ENCODE measurements at places on chromosomes 13 and 19. TPM values are rescaled to one million over a fixed set of nuclear protein-coding genes. Genes with fewer than 3 reads are reported as not detected.

- H3K4me3 ChIP-seq: no peak overlapping the region
- no peak overlapping the region for H3K27ac ChIP-seq
- no peaks in the 10 kb centered on the region for H3K36me3 ChIP-seq
- H3K27me3 ChIP-seq: no peaks in the 10 kb centered on the region
- no peaks in the 10 kb centered on the region for H3K4me1 ChIP-seq
Observed at GRCh38 chr13:55245005-55245644, 1895.6 kb upstream of the PRR20A start.

Gene GDF15
- not detected for total RNA-seq

Gene SYNGR4
- total RNA-seq: not detected

DNA sequence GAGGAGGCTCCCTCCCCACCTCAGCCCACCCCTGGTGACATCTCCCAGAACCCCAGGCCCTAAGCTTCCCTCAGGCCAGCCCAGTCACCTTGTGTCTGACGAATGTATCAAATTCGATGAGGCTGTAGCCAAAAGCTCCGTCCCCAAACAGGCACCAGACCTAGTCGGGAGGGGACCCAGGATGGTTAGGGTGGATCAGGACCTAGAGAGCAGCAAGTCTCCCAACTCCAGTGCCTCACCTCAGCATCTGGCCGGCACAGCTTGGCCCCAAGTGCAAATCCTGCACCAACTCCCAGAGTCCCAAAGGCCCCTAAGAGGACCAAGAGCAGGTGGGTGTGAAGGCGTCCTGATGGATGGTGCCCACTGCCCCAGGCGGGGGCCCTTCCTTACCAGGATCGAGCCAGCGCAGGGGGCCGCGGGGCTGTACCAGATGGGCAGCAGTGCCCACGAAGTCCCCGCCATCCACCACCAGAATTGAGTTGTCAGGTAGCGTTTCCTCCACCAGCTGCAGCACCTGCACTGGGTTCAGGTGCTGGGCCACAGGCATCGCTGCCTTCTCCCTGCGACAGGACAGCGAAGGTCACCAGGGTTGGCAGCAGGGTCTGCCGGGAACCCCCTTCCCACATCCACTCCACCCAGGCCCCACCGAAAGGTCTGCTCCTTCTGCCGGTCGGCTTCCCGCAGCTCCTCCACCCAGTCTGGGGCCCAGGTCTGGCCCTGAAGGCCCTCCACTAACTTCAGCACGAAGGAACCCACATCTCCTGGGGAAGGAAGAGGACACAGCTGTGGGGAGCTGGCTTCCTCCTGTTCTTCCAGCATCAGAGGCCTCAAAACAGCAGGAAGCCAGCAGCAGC lies 8.8 kb downstream of the SYDE1 start:
- H3K36me3 ChIP-seq: peaks cover 54% of the 10 kb centered on the region
- no peak overlapping the region for H3K4me3 ChIP-seq
- no peak for DNase-seq
- H3K27ac ChIP-seq: no peak overlapping the region
- no peaks in the 10 kb centered on the region for H3K4me1 ChIP-seq

DNA sequence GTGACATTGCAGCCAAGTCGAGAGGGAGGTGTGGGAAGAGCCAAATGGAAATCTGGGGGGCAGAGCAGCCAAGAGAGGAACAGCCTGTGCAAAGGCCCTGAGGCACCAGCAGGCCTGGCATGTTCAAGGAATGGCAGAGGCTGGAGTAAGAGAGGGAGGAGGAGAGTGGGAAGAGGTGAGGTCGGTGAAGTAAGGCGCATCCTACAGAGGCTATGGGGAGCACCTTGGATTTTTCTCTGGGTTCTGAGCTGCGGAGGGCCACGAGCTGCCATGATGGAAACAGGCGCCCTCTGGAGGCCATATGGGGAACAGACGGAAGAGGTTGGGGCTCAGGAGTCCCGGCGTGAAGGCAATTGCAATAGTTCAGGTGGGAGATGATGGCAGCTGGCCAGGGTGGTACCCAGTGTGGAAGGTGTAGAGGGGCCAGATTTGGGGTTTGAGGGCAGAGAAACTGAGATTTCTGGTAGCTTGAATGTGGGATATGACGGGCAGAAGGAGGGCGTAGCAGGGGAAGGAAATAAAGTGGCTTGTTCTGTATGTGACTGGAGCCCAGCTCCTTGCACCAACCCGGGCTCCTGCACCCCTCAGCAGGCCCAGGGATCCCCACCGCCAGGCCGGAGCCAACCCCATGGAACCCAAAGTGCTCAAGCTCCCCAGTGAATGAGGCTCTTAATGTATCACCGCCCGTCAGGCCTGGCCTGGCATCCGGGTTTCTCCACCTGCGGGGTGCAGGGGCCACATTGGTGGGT lies 20.5 kb upstream of the STRN4 start:
- peaks cover 6% of the 10 kb centered on the region for H3K4me1 ChIP-seq
- H3K27ac ChIP-seq: no peak overlapping the region
- H3K27me3 ChIP-seq: no peaks in the 10 kb centered on the region
- no peaks in the 10 kb centered on the region for H3K36me3 ChIP-seq
- peak; percentile 45 for DNase-seq

Gene ZNF528
- 16.3 TPM for total RNA-seq

Gene KLK8
- not detected for total RNA-seq

GRCh38 chr13:51619614-51620013 lies 35.4 kb downstream of the WDFY2 start:
- DNase-seq: no peak
- no peaks in the 10 kb centered on the region for H3K36me3 ChIP-seq
- H3K4me1 ChIP-seq: peaks cover under 1% of the 10 kb centered on the region

Gene TICAM1
- total RNA-seq: 14.7 TPM

DNA sequence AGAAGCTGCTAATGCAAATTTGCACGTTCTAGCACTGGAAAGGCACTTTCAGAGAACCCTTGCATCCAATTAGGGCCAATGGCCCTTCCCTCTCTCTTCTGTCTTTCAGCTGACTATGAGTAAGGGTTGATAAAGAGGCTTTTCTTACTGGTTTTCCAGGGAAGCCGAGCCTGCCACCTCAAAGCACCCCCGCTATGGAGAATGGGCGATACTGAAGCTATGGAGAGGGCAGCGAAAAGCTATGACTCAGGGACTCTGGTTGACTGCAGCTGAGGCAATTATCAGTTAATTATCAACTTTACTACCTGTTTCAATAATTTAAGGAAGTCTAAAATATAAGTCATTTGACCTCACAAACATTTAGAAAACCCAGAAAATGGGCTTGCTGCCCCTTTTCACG lies 115.8 kb downstream of the TRPC4 start:
- H3K4me1 ChIP-seq: no peaks in the 10 kb centered on the region
- H3K27ac ChIP-seq: no peak overlapping the region
- no peaks in the 10 kb centered on the region for H3K27me3 ChIP-seq
- H3K4me3 ChIP-seq: no peak overlapping the region

- H3K36me3 ChIP-seq: no peaks in the 10 kb centered on the region
- H3K27ac ChIP-seq: no peak overlapping the region
- DNase-seq: peak; percentile 68
- H3K4me3 ChIP-seq: no peak overlapping the region
Observed at GRCh38 chr13:78022164-78022877, 103.7 kb upstream of the EDNRB start.

- H3K4me1 ChIP-seq: peaks cover 16% of the 10 kb centered on the region
- no peak overlapping the region for H3K4me3 ChIP-seq
- H3K27ac ChIP-seq: no peak overlapping the region
- H3K27me3 ChIP-seq: no peaks in the 10 kb centered on the region
- no peaks in the 10 kb centered on the region for H3K36me3 ChIP-seq
- no peak for DNase-seq
Observed at GRCh38 chr13:46329624-46330023, 57.4 kb downstream of the RUBCNL start.

Gene ZFP82
- total RNA-seq: 3.4 TPM

DNA sequence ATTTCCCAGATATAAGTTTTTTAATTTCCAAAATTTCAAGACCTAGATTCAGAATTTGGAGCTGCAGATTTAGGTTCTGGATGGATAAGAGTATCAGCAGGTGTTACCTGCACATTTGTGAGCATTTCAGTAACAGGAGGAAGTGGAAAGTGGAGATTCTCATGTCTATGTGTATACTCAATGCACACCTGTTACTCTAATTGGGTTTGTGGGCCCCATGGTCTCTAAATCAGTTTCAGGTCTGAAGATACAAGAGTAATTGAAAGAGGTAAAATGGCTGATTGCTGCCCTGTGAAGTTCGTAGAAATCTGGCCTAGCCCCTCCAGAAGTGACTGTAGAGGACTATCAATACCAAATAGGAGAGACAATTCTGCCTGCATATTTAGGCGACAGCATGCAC lies 13.9 kb downstream of the ZNF675 start:
- H3K27me3 ChIP-seq: no peaks in the 10 kb centered on the region
- no peaks in the 10 kb centered on the region for H3K4me1 ChIP-seq
- H3K27ac ChIP-seq: no peak overlapping the region
- no peak overlapping the region for H3K4me3 ChIP-seq
- no peak for DNase-seq

Gene ZNF433
- 2.6 TPM for total RNA-seq

DNA sequence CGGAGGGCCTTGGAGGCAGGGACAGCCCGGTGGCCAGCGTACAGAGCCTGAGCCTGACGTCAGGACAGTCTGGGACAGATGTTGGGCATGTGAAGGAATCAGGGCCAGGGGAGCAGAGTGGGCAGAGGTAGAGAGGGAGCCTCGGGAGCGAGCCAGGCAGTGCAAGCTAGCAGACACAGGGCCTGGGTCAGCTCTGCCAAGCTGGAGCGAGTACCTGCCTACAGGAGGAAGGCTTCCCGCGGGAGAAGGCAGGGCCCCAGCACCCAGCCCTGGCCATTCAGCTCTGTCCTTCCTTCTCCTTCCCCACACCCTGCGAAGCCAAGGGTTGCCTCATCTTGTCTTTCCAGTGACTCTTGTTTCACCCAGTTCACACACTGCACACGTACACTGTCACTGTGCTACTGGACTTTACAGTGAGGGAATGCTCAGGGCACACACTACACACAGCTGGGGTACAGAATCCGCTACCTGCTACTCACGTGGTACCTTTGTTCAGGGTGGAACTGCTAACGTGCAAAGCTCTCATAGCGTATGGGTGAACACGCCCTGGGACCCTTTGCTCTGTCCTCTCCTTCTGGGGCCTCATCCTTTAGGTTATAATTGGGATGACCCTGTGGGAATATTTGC lies 9.8 kb upstream of the C1QTNF9 start:
- H3K36me3 ChIP-seq: peaks cover 98% of the 10 kb centered on the region
- no peak overlapping the region for H3K4me3 ChIP-seq
- no peaks in the 10 kb centered on the region for H3K27me3 ChIP-seq
- H3K27ac ChIP-seq: no peak overlapping the region
- H3K4me1 ChIP-seq: no peaks in the 10 kb centered on the region

Gene TMEM59L
- 0.27 TPM for total RNA-seq

DNA sequence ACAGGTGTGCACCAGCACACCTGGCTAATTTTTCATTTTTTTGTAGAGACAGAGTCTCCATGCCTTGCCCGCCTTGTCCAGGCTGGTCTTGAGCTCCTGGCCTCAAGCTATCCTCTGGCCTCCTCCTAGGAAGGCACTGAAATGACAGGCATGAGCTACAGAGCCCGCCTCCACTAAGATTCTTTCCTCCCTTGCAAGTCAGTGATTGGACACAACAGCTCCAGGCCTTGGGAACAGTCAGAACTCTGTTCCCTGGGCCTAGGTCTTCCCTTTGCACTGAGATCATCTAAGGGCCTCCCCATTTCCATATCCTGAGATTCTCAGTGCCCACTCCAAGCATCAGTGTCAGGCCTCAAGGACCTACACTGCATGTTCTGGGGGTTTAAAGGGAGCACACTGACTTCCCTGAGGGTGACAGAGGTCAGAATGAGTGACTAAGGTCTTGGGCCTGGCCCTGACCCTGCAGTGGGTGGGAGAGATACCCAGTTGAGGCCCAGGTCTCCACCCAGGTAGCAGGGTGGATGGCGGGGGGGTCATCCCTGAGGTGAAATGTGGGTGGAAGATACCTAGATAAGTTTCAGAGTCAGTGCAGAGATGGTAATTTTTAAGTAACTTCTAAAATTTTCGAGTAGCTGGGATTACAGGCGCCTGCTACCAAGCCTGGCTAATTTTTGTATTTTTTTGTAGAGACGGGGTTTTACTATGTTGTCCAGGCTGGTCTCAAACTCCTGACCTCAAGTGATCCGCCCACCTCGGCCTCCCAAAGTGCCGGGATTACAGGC lies 17.3 kb upstream of the ERCC1 start:
- no peak overlapping the region for H3K4me3 ChIP-seq
- H3K36me3 ChIP-seq: no peaks in the 10 kb centered on the region
- H3K4me1 ChIP-seq: peaks cover 49% of the 10 kb centered on the region
- no peak for DNase-seq
- no peaks in the 10 kb centered on the region for H3K27me3 ChIP-seq

GRCh38 chr13:76860706-76861105 lies 25.5 kb downstream of the KCTD12 start:
- no peak for DNase-seq
- H3K27ac ChIP-seq: no peak overlapping the region
- H3K36me3 ChIP-seq: no peaks in the 10 kb centered on the region
- no peaks in the 10 kb centered on the region for H3K27me3 ChIP-seq
- no peak overlapping the region for H3K4me3 ChIP-seq

Gene ZNF541
- total RNA-seq: 0.81 TPM

GRCh38 chr13:87941226-87941625 lies 270.1 kb downstream of the SLITRK5 start:
- H3K27ac ChIP-seq: no peak overlapping the region
- no peak overlapping the region for H3K4me3 ChIP-seq
- H3K4me1 ChIP-seq: no peaks in the 10 kb centered on the region
- H3K27me3 ChIP-seq: no peaks in the 10 kb centered on the region

Gene SPRY2
- total RNA-seq: 0.33 TPM

Gene CBLC
- not detected for total RNA-seq

GRCh38 chr13:106596275-106596937 lies 28.5 kb upstream of the ARGLU1 start:
- DNase-seq: no peak
- no peaks in the 10 kb centered on the region for H3K4me1 ChIP-seq
- no peak overlapping the region for H3K4me3 ChIP-seq
- no peak overlapping the region for H3K27ac ChIP-seq
- no peaks in the 10 kb centered on the region for H3K27me3 ChIP-seq

Gene UHRF1
- 0.16 TPM for total RNA-seq

Gene AP1M2
- 0.77 TPM for total RNA-seq

Gene C19orf38
- 1.8 TPM for total RNA-seq

GRCh38 chr19:12331211-12331941 lies 2.1 kb downstream of the ZNF563 start:
- H3K4me1 ChIP-seq: peaks cover 25% of the 10 kb centered on the region
- peak overlapping the region; percentile 86 for H3K4me3 ChIP-seq
- peak; percentile 35 for DNase-seq
- H3K36me3 ChIP-seq: no peaks in the 10 kb centered on the region
- H3K27me3 ChIP-seq: no peaks in the 10 kb centered on the region
- H3K27ac ChIP-seq: peak overlapping the region; percentile 32

All from CD4-positive, alpha-beta T cell (primary cell).